ENCODE measurements at places on chromosomes 11 and 22. TPM values are rescaled to one million over a fixed set of nuclear protein-coding genes. Genes with fewer than 3 reads are reported as not detected.

Gene THRSP
- total RNA-seq = not detected

DNA sequence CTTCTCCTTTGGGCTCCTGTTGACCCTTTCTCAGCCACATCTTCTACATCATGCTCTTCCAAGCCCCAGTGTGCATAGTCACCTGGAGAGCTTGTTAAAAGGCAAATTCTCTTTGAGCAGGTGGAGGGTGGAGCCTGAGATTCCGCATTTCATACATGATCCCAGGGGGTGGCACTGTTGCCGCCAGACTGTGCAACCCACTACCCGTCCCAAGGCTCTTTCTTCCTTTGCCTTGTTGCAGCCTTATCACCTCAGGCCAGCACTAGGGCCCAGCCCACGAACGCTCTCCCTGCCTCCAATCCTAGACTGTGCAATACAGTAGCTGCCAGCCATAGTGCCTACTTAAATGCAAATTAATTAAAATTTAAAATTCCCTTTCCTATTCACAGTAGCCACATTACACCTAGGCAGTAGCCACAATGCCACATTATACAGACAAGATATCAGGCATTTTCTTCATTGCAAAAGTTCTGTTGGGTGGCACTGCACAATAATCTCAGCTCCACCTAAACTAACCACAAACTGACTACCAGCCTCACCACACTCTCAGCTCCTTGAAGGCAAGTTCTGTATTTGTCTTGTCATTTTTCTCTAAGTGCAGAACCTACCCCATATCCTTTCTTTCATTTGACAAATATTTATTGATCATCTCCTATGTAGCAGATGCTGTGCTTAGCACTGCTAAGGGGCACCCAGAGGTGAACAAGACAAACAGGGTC, 4.6 kb upstream of the KCNJ5 start:
- DNase-seq = peak; percentile 66

GRCh38 chr11:130979386-130979972, 63.2 kb upstream of the SNX19 start:
- DNase-seq = peak; percentile 72

GRCh38 chr22:46546466-46547178, 9.2 kb upstream of the CELSR1 start:
- no peak for DNase-seq

- no peak for DNase-seq
These were observed 1383.3 kb downstream of the TBC1D22A start for GRCh38 chr22:48145738-48146137.

GRCh38 chr22:35315141-35315854, 15.6 kb downstream of the TOM1 start:
- DNase-seq = no peak

Gene MRGPRX4
- total RNA-seq = not detected

- DNase-seq = no peak
These were observed 86.5 kb upstream of the CLDN5 start for GRCh38 chr22:19610518-19611253.

GRCh38 chr11:61851900-61852295, 23.8 kb downstream of the FADS2 start:
- no peak for DNase-seq

- no peak for DNase-seq
These were observed 89.7 kb downstream of the EFCAB6 start for GRCh38 chr22:43722444-43722843.

Gene PAX6
- 14.6 TPM for total RNA-seq

DNA sequence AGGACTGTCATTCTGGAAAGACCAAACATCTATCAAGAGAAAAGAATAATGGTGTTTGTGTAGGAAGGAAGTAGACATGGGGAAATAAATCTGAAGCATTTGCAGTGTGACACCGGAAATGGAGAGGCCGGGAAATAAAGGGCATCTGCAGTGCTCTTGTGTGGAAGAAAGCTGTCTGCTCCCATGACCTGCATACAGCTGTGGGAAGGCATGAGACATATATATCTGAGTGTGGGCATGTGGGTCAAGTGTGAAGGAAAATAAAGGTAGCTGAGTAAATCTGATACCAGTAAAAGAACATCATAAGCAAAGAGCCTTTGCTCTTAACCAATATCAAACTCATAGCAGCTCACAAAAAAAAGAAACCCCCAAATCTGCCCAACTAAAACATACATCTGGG, 72.1 kb upstream of the OR5AK2 start:
- DNase-seq = no peak

DNA sequence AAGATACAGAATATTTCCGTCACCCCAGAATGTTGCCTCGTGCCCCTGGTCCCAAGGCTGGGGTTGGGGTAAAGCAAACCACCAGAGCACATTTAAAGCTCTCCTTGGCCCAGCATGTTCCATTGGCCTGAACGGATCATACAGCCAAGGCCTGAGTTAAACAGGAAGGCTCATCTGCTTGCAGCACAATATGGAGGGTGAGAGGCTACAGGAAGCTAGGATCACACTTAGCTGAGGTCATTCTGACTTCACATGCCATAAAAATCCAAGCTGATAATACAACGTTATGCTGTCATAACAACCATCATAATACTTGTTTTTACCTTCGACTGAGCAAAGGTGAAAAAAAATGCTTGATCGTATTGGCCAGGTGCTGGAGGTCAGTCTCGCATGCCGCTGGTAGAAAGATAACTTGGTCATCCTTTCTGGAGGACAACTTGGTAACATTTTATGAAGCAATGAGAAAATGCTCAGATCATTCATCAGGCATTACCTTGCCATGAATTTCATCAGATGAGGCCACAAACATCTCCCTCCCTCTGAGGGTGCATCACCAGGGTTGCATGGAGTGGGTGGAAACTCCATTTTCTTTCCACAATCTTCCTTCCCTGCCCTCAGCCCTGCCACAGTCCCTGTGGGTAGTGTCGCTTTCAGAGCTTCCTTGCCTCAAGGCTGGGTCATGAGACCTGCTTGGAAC, 31.9 kb upstream of the RTL6 start:
- DNase-seq = no peak

Gene C11orf52
- total RNA-seq = 8.7 TPM

Gene CD3D
- not detected for total RNA-seq

- DNase-seq = no peak
These were observed 42.7 kb downstream of the SLC1A2 start for GRCh38 chr11:35376613-35377012.

- no peak for DNase-seq
These were observed 163.8 kb downstream of the CWF19L2 start for GRCh38 chr11:107293677-107294344.

GRCh38 chr11:42521994-42522393, 789.8 kb upstream of the API5 start:
- DNase-seq = peak; percentile 78

DNA sequence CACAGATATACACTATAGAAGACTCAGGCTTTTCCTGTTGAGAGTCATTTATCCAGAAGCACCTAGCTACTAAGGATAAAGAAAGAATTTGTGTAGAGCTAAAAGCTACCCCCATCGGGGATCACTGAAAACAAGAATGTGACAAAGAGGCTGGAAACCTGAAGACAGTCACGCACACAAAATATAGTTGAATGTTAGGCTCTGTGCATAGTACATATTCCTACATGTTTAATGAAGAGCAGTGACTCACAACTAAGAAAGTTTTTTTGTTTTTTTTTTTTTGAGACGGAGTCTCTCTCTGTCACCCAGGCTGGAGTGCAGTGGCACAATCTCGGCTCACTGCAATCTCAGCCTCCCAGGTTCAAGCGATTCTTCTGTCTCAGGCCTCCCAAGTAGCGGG, 8.4 kb downstream of the OR10V1 start:
- no peak for DNase-seq

Gene MIOX
- not detected for total RNA-seq

Gene C22orf42
- not detected for total RNA-seq

DNA sequence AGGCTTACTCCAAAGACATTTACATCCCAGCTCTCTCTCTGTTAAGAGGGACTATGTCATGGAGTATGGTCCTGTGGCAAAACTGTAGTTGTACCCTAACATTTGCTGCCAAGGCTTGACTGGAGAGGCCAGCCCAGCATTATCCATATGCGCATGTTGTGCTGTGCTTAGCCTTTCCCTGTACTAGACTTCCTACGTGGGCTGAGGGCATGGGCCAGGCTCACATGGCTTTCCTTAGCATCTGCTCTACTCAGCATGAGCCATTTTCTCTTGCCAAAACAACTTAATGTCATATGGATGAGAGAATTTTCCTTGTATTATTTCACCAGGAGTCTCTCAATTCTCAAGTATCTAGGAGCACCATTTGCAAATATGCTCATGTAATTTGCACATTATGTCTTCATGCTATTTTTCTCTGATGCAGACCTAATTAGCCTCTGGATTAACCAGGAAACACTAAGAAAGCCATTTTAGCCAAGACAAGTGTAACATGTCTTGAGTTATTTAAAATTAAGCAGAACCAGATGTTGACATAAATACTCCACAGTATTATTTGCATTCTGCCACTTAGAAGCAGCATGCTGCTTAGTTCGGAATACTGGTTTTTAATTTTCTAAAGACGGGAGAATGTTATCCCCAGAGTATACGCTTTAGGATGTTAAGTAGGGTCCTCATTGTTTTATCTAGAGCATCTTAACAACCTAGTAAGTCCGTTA, 71.7 kb upstream of the FAR1 start:
- no peak for DNase-seq

Gene CNTF
- total RNA-seq = 1.6 TPM

Gene IL17REL
- total RNA-seq = 0.04 TPM

DNA sequence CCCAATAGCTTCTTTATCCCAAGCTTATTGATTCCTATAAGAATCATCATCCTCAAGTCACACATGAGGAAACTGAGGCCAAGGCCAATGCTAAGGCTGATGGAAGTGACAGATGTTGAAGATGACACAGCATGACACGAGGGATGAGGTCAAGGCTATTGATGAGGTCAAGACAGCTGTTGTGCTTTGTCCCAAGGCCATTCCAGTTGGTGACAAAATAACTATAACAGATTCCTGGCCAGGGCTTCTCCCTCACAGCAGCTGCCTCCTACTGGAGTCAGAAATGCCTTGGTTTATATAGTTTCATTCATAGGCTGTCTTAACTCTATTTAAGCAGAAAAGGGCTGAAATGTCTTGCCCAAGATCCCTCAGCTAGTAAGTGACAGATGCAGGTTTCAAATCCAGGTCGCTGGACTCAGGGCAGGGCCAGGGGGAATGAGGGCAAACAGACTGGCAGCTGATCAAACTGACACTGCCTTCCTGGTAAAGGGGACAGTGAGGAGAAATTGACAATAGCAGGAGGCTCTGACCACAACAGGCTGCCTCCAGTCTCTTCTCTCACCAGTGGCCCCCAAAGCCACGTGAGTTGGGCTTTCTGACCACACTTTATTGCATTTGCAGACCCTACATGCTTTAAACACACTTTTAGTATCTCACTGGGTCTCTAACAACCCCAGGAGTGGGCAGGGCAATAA, 16.5 kb downstream of the MIF start:
- no peak for DNase-seq

- DNase-seq = no peak
These were observed 5.7 kb upstream of the OR51B4 start for GRCh38 chr11:5307256-5308019.

- no peak for DNase-seq
These were observed 12.1 kb upstream of the MOGAT2 start for GRCh38 chr11:75705541-75705940.

GRCh38 chr11:93216511-93217101, 18.8 kb upstream of the SLC36A4 start:
- no peak for DNase-seq

DNA sequence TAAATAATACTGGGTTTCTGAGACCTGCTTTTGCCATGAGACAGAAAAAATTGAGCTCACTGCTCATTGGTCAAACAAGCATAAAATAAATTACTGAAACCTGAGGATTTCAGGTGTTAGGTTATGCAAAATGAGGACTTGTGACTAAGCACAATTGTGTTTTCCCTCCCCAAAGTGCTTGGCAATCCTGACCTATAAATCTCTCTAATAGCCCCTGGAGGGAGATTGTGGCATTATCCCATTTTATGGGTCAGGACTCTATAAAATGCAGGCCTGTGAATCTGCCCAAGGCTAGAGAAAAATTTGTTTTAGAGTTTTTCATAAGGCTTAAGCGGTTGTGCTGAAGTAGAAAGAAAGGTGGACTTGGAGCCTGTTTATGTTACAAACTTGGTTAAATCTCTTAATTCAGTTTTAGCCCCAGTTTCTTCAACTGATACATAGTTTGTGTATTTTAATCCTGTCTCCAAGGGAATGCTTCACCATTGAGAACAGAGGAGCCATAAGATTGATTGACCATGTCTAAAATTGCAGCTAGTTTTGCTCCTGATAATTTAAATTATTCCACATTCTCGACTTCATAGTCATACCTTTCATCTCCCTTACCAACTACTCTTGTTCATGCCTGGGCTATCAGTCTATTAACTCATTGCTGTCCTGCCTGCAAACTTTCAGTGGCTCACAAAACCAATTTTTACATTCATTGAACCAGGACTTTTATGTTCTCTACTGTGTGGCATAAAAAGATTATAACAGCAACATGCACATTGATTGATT, 63.6 kb upstream of the LRRC4C start:
- DNase-seq = peak; percentile 63

DNA sequence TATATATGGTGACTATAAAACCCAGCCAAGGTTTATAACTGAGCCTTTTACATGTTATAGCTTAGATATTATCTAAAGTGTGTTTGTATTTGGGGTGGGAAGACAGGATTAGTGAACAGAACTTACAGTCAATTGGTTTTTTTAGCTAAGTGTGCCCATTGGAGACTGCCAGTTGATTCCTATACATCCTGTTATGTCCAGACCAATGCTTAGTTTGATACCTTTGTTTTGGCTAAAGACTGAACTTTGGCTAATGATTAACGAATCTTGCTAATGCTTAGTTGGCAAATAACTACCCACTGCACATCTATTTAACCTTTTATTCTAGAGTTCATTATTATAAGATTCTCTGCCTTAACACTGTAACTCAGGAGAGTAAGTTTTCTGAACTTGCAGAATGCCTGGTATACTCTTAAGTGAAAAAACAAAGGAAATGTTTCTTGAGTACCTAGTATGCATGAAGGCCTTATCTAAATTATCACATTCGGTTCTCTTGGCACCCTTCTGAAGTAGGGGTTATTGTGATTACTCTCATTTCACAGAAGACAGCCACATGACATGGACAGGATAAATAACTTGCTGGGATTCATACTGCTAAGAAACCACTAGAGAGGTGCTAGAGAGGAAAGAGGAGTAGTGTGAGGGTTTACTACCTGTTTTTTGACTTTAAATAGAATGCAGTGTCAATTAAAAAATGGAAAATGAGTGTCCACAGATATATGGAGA, 54.0 kb downstream of the KREMEN1 start:
- no peak for DNase-seq

Gene SOX10
- 1.1 TPM for total RNA-seq

Gene VPREB1
- total RNA-seq = not detected

Gene SMC1B
- not detected for total RNA-seq

Data from PC-3 (cell line).